ENCODE measurements at places on chromosomes 2 and 18.

- DNase-seq, result no peak
Observed at GRCh38 chr2:157194844-157195243, 62.7 kb upstream of the GALNT5 start.

DNA sequence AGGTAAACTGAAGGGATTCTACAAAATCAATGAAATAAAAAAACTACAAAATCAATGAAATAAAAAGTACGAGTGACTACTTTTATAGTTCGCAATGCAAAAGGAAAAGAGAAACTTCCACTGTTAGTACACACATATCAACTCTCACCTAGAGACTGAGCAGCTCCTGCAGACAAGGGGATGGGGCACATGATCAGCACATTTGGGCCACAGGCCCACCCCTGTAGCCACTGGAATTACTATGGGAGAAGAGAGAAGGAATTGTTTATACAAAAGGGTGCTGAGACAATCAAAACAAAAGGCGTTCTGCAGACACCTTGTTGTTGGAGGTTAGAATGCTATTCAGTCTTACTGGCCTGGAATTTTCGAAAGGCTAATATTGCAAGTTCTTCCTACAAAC is 34.7 kb upstream of the CD226 start:
- no peak for DNase-seq

- no peak for DNase-seq
Observed at GRCh38 chr18:72114801-72115594, 429.1 kb downstream of the CBLN2 start.

GRCh38 chr2:128323555-128323931 is 4.9 kb upstream of the HS6ST1 start:
- DNase-seq, result no peak

GRCh38 chr18:26356045-26356785 is 130.0 kb downstream of the TAF4B start:
- no peak for DNase-seq

DNA sequence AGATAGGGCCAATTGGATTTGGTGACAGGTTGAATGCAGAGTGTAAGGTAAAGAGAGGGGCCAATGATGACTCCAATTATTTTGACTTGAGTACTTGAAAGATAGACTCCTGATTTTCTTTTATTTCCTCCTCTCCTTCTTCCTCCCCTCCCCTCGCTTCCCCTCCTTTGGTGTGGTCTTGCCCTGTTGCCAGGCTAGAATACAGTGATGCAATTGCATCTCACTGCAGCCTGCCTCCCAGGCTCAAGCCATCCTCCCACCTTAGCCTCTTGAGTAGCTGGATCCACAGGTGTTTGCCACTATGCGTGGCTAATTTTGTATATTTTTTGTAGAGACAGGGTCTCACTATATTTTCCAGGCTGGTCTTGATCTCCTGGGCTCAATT is 2.3 kb downstream of the DGUOK start:
- DNase-seq, result no peak

DNA sequence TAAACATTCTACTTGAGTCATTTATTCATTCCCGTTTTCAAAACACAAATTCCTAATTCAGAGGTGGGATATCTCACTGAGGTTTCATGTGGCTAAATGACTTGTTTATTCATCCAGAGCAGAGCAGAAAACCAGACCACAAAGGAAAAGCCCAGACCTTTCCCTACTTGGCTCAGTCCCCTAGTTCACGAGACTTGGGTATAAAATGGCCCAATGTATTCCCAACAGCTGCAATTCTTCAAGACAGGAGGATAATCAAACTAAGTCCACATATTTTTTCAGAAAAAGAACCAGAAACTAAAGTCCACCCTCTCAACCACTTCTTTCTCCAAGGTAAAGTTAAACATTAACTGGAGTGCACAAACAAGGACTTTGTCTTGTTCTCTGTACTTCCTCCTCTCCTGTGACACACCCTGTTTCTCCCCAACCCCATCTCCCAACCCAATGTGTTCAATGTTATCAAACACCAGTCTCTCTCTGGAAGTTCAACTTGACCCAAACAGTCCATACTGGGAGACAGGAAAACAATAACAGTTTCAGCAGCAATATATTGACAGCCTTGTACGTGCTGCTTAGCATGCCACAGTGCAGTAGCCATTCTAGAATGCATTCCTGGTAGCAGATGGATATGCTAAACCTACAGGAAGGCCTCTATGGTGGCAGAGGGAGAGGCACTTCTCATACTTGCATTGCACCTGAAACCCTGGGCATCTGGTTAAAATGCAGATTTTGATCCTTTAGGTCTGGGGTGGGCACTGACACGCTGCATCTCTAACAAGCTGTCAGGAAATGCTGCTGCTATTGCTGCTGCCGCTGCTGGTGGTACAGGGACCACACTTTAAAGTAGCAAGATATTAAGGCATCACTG is 110.7 kb downstream of the INO80D start:
- no peak for DNase-seq

GRCh38 chr2:188130317-188130716 is 161.4 kb upstream of the GULP1 start:
- DNase-seq, result no peak

DNA sequence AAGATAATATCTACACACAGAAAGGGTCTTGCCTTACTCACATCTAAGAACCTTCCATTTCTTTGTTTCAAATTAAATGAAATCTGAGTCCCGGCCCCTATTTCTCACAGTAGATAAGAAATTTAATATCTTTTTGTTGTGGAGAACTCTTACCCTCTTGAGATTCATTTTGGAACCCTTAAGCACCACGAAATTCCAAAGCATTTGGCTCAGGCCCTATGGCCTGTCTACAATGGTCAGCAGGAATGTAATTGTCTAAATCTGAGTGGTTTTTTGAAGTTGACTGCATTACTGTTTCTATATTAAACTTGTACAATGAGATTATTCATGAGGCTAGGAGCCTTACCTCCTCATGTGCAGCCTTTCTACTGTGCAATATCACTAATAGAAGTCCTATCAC is 723.3 kb downstream of the TSN start:
- DNase-seq, result no peak

DNA sequence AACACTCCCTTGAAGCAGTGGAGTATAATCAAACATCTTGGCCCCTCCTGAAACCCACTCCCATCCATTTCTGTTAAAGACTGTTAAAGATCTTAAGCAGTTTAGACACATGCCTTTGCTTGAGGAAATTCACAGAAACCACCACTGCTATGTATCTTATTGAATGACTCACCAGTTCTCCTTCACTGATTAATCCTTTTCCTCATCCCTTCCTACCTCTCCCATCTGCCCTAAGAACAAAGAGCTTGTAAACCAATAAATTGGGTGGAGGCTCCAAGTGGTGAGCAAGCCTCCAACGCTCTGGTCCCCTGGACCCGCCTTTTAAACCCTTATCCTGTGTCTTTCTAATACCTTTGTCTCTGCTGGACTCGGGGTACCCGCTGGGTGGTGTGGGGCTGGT is 746.1 kb downstream of the LRP1B start:
- DNase-seq, result no peak

DNA sequence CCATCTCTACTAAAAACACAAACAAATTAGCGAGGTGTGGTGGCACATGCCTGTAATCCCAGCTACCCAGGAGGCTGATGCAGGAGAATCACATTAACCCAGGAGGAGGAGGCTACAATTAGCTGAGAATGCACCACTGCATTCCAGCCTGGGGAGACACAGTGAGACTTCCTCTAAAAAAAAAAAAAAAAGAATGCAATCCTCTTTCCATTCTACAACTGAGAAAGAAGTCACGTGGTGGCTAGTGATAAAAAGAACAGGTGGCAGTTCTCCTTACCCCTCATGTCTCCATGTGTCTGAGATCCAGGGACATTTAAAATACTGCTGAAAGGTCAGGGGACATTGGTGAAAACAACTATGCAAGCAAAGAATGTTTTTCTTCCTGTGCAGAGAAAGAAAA is 24.4 kb upstream of the GPR39 start:
- DNase-seq, result no peak

DNA sequence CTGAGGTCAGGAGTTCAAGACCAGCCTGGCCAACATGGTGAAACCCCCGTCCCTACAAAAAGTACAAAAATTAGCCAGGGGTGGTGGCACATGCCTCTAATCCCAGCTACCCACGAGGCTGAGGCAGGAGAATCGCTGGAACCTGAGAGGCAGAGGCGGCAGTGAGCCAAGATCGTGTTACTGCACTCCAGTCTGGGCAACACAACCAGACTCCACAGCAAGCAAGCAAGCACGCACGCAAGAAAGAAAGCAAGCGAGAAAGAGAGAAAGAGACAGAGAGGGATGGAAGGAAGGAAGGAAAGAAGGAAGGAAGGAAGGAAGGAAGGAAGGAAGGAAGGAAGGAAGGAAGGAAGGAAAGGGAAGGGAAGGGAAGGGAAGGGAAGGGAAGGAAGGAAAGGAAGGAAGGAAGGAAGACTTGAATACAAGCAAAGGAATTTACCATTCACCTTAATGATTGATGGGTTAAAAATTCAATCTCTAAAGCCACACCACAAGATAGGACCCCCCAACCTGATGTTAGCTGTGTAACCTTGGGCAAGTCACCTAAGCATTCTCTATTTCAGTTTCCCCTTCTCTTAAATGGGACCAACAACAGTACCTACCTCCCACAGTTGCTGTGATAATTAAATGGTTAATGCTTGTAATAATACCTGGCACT is 181.7 kb downstream of the ATAD2B start:
- no peak for DNase-seq
